ENCODE measurements at places on chromosomes 3 and 15.

GRCh38 chr15:74635228-74635627, 19.6 kb downstream of the CLK3 start:
- no peak for DNase-seq

DNA sequence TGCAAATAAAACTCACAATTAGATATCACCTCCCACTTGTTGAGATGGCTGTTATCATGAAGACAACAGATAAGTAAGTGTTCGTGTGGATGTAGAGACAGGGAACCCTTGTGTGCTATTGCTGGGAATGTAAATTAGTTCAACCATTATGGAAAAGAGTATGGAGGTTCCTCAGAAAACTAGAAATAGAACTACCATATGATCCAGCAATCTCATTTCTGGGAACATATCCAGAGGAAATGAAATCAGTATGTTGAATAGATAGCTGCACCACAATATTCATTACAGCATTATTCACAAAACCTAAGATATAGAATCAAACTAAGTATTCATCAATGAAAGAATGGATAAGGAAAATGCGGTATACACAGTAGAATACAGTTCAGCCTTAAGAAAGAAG, 418.7 kb upstream of the CNTN6 start:
- DNase-seq = no peak

DNA sequence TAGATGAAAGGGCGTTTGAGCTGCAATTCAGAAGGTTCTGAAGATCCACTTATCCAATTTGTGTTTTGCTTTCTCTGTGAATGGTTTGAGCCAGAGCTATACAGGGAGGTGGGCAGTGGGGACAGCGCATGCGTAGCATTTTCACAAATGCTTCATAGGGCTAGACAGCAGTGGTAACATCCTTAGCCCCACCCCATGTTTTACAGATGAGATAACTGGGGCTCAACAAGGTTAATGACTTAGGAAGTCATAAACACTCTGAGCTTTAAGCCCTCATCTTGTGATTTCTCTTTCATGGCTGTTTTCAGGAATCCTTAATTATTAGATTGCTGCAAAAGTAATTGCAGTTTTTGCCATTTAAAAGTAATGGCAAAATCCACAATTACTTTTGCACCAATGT, 408.7 kb downstream of the IL5RA start:
- no peak for DNase-seq

DNA sequence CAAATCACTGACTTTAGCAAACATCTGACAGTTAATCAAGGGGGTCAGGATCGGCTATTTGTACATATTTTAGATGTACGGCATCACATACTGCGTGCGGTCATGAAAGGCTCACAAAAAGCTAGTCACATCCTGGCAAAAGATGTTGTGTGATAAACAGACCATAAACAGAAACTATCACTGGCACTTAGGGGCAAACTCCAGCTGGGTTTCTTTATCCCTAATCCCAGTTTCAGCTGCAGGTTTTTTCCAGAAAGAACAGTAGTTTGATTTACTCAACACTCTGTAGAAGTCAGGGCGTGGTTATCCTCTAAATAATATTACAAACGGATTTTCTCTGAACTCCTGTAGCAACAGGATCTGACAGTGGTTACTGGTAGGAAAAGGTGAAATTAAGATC, 112.4 kb upstream of the BHLHE40 start:
- DNase-seq = no peak

DNA sequence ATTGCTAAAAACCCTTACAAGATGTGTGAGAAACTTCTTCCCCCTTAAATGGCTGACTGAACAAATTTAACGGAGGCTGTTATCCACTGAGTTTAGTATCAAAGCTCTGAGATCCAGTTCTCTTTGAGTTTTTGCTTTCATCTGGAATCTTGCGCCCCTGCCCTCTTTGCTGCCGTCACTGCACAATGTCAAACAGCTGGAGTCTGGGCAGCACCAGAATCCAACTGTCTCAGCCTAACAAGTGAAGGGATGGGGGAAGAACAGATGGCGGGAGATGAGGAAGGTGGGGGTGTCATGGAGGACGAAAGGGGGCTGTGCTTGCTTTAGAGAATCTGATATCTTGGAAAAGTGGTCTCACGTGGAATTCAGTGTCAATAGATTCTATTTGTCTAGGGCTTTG, 7.0 kb upstream of the BOC start:
- no peak for DNase-seq

Measured in ureter (tissue), 1 donor.